ENCODE measurements at places on chromosomes 2 and 18. TPM values are rescaled to one million over a fixed set of nuclear protein-coding genes. Genes with fewer than 3 reads are reported as not detected.

DNA sequence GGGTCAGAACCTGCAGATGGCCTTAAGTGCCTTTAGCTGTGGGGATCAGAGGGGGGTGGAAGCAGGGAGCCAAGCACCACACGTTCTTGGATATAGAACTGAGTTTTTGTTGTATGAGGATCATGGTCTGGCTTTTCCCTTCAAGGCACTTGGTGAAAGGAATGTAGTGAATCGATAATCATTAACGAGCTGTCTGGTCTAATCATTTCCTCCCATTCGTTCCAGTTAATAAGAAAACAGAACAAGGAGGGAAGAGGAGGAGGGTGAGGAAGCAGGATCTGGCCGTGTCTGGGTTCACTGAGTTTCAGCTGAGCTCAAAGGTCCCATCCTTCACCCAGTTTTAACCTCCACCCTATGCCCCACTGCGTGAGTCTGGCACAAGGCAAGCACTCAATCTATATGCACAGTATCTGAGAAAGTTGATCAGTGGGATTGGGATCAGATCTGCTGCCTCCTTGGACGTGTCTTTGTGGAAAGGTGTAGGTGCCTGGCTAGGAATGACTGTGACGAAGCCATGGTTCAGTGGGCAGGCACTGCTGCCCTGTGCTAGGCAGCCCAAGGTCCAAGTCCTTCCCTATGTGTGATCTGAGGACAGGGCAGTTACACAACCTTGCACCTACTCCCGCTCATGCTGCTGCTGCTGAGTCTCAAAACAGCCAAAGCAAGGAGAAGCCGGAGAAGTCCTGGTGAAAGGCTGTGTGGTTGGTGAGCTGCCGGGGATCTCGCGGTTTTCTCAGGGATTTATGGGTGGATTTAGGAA is 54.8 kb downstream of the GALNT14 start:
- no peak for DNase-seq
- no peak overlapping the region for H3K27ac ChIP-seq
- H3K4me1 ChIP-seq: no peaks in the 10 kb centered on the region
- no peak overlapping the region for H3K4me3 ChIP-seq
- no peaks in the 10 kb centered on the region for H3K36me3 ChIP-seq
- H3K27me3 ChIP-seq: no peaks in the 10 kb centered on the region

Gene GALNT5
- total RNA-seq: 5.3 TPM

DNA sequence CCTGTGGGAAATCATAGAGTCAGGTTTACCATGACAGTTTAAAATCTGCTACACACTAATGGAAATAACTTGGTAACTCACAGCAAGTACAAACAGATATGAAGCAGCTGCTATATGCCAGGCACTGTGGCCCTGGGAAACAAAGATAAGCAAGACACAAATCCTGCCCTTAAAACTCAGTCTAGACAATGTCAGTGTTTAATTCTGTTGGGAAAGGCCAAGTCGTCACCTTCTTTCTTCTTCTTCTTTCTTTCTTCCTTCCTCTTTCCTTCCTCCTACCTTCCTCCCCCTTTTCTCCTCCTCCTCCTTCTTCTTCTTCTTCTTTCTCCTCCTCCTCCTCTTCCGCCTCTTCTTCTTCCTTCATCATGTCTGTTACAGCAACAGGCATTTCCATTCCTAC is 26.8 kb downstream of the PLEK start:
- H3K36me3 ChIP-seq: no peaks in the 10 kb centered on the region
- H3K27ac ChIP-seq: no peak overlapping the region
- no peaks in the 10 kb centered on the region for H3K27me3 ChIP-seq
- no peak overlapping the region for H3K4me3 ChIP-seq
- DNase-seq: no peak

GRCh38 chr2:174183076-174183475 is 65.3 kb downstream of the OLA1 start:
- DNase-seq: no peak
- no peaks in the 10 kb centered on the region for H3K4me1 ChIP-seq
- no peak overlapping the region for H3K4me3 ChIP-seq
- H3K27me3 ChIP-seq: no peaks in the 10 kb centered on the region
- H3K27ac ChIP-seq: no peak overlapping the region

Gene MC2R
- total RNA-seq: not detected

DNA sequence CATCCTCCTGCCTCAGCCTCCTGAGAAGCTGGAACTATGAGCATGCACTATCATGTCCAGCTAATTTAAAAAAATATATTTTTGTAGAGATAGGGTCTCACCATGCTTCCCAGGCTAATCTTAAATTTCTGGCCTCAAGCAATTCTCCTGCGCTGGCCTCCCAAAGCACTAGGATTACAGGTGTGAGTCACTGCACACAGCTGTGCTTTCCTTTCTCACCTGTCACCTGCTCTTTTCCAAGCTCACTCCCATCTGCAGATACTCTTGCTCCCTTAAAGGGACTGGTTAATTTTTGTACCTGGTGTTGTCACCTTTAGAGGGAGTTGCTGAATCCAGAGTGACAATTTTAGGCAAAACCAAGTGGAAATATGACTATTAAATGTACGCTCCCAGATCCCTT is 178.2 kb downstream of the LOXHD1 start:
- DNase-seq: no peak
- no peak overlapping the region for H3K4me3 ChIP-seq
- no peaks in the 10 kb centered on the region for H3K27me3 ChIP-seq
- H3K4me1 ChIP-seq: no peaks in the 10 kb centered on the region
- no peak overlapping the region for H3K27ac ChIP-seq
- no peaks in the 10 kb centered on the region for H3K36me3 ChIP-seq

Gene XDH
- 7.3 TPM for total RNA-seq

DNA sequence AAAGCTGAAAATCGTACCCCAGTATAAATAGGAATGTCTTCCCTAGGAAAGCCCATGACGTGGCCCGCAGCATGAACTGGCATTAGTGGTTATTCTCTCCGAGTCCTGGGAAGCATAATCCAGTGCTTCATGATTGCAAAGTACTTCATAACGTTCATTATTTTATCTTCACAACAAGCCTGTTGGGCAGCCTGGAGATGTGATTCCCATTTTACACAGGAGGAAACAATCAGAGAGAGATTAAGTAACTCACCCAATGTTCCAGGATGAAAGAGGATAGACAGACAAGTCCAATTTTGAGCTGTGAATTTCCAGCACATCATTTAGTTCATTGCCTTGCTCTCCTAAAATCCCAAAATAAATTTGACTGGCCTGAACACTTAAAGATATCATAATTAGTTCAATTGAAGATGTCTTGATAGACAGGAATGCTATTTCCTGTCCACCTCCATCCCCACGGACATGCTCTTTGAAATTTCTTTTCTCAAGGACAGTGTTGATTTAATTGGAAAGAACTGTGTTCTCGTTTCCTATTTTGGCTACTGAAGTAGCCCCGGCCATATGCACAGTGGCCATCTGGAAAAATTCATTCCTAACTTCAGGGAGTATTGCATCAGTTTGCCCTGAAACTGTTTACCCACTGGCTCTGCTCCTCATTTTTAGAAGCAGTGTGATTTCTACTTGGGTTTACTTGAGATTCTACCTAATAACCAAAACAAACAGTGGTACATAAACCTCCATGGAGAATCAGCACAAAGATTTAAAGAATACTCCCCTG is 93.9 kb downstream of the VWC2L start:
- H3K36me3 ChIP-seq: no peaks in the 10 kb centered on the region
- no peak for DNase-seq
- no peaks in the 10 kb centered on the region for H3K4me1 ChIP-seq
- H3K27ac ChIP-seq: no peak overlapping the region

- H3K36me3 ChIP-seq: no peaks in the 10 kb centered on the region
- no peaks in the 10 kb centered on the region for H3K4me1 ChIP-seq
- no peak for DNase-seq
- H3K27me3 ChIP-seq: peaks cover 3% of the 10 kb centered on the region
- no peak overlapping the region for H3K4me3 ChIP-seq
Measured at GRCh38 chr18:24633121-24633520, 172.7 kb downstream of the HRH4 start.

- no peaks in the 10 kb centered on the region for H3K36me3 ChIP-seq
- no peak overlapping the region for H3K4me3 ChIP-seq
- peaks cover 24% of the 10 kb centered on the region for H3K4me1 ChIP-seq
- no peak overlapping the region for H3K27ac ChIP-seq
- DNase-seq: no peak
Measured at GRCh38 chr18:63152791-63153190, 166.8 kb downstream of the BCL2 start.

Gene KCNF1
- not detected for total RNA-seq

Gene ANKRD30B
- not detected for total RNA-seq

DNA sequence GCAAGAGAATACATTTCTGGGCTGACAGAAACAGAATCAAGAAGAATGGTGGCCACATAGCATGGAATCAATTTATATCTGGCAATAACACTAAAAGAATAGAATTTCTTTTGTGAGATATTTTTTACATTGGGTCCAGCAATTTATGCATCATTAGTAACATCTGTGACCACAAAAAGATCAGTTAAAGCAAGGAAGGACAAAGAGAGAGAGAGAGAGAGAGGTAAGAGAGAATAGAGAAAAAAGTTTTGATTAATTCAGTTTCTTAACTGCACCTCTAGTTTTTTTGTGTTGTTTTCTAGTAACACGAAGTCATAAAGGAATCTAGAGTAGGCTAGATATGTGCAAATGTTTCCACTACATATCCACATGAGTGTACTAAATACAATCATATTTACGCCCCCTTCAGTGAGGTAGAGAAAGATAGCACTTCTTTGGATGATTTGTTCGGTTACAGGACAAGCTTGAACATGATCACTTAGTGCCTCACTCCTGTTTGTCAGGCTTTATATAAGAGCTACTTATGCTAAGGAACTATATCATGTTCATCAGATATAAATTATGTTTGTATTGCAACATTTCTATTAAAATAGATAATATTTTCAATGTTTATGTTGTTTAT is 247.4 kb upstream of the COL3A1 start:
- H3K36me3 ChIP-seq: no peaks in the 10 kb centered on the region
- no peak overlapping the region for H3K4me3 ChIP-seq
- H3K27ac ChIP-seq: no peak overlapping the region
- DNase-seq: no peak
- H3K4me1 ChIP-seq: no peaks in the 10 kb centered on the region

Gene MYO7B
- total RNA-seq: 1.1 TPM

Gene UGT1A1
- not detected for total RNA-seq

- H3K36me3 ChIP-seq: no peaks in the 10 kb centered on the region
- H3K4me1 ChIP-seq: peaks cover 4% of the 10 kb centered on the region
- no peak overlapping the region for H3K4me3 ChIP-seq
Measured at GRCh38 chr2:27857417-27858172, 32.6 kb downstream of the RBKS start.

Gene GAD1
- total RNA-seq: 0.08 TPM

- peaks cover 50% of the 10 kb centered on the region for H3K4me1 ChIP-seq
- no peaks in the 10 kb centered on the region for H3K27me3 ChIP-seq
- no peak overlapping the region for H3K4me3 ChIP-seq
- no peak for DNase-seq
- peak overlapping the region; percentile 75 for H3K27ac ChIP-seq
Measured at GRCh38 chr2:113166187-113166645, 7.6 kb upstream of the PSD4 start.

DNA sequence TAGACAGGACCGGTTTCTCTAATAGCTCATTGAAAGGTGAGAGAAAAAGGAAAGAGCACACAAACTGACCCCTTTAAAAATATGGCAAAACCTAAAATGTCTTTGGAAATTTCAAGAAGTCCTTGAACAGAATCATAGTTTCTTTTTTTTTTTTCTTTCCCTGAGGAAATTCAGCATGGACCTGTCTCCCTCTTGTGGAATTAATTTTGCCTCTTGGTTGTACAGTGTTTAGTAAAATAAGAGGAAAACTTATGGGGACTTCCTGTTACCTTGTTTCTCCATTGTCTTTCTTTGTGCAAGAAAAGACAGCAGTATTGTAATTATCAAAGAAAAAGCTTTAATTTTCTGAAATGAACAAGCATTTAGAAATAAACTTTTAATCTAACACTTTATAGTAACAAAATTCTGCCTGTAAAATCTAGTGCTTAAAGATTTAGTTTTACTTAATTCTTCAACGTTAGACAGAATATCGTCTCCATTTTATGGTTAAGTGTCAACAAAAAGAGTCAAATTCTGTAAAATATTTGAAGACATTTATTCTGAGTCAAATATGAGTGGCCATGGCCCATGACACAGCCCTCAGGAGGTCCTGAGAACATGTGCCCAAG is 176.3 kb upstream of the NABP1 start:
- DNase-seq: no peak
- H3K4me3 ChIP-seq: no peak overlapping the region
- H3K27ac ChIP-seq: no peak overlapping the region
- H3K4me1 ChIP-seq: no peaks in the 10 kb centered on the region
- H3K36me3 ChIP-seq: no peaks in the 10 kb centered on the region
- H3K27me3 ChIP-seq: no peaks in the 10 kb centered on the region

GRCh38 chr2:208984376-208985090 is 439.3 kb upstream of the MAP2 start:
- H3K4me1 ChIP-seq: no peaks in the 10 kb centered on the region
- no peaks in the 10 kb centered on the region for H3K36me3 ChIP-seq
- DNase-seq: no peak
- H3K27ac ChIP-seq: no peak overlapping the region
- H3K27me3 ChIP-seq: no peaks in the 10 kb centered on the region
- no peak overlapping the region for H3K4me3 ChIP-seq

GRCh38 chr2:153232464-153232863 is 246.1 kb downstream of the RPRM start:
- no peak for DNase-seq
- no peaks in the 10 kb centered on the region for H3K36me3 ChIP-seq
- H3K4me3 ChIP-seq: no peak overlapping the region
- no peak overlapping the region for H3K27ac ChIP-seq
- H3K27me3 ChIP-seq: no peaks in the 10 kb centered on the region

Gene CYS1
- total RNA-seq: 4.1 TPM

Gene NAGK
- total RNA-seq: 31.5 TPM

Gene NT5C1B
- total RNA-seq: not detected

Gene TBR1
- total RNA-seq: under 0.01 TPM

Gene NLRC4
- 2.9 TPM for total RNA-seq

DNA sequence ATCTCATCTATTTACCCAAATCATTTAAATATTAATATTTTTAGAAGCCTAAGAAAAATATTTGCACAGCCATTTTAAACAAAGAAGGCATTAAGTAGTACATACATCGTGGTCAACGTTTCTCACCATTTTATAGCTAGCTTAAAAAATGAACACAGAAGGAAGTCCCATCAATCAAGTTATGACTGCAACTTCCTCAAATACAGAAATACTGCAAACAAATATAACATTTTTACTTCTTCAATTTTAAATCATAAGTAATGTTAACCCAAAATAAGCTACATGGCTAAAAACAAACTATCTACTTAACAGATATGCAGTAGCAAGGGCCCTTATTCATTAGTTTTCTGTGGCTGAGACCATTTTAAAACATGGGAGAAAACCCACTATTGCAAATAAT is 30.6 kb downstream of the ITSN2 start:
- no peak for DNase-seq
- no peak overlapping the region for H3K4me3 ChIP-seq
- no peaks in the 10 kb centered on the region for H3K27me3 ChIP-seq

DNA sequence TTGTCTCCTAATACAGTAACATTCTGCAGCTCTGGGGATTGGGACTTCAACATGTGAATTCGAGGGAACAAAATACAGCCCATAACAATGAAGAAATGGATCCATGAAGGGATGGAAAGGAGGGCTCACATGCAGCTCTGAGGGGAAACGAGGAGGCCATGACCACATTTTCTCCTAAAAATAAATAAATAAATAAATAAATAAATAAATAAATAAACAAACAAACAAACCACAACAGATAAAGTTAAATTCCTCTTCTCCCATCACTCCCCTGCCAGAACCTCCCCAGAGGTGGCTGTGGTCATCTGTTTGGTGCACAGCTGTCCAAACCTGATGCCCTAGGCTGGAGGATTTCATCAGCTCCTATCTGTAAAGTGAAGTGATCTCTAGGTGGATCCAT is 42.7 kb downstream of the MAL start:
- DNase-seq: peak; percentile 5
- no peaks in the 10 kb centered on the region for H3K27me3 ChIP-seq
- H3K27ac ChIP-seq: no peak overlapping the region
